Activated T-cell treated with anti-CD3 and anti-CD28 coated beads for 4 hours (primary cell): ENCODE measurements at places on chromosomes 1 and 21.
A peak's percentile ranks its signal among the peaks of the same experiment; 100 is the strongest.

GRCh38 chr1:92210701-92211100, 7.0 kb upstream of the C1orf146 start:
- no peak for DNase-seq

GRCh38 chr1:44086692-44087474, 31.7 kb upstream of the KLF17 start:
- DNase-seq: no peak

GRCh38 chr1:51564124-51564523, 45.1 kb upstream of the EPS15 start:
- DNase-seq: no peak

DNA sequence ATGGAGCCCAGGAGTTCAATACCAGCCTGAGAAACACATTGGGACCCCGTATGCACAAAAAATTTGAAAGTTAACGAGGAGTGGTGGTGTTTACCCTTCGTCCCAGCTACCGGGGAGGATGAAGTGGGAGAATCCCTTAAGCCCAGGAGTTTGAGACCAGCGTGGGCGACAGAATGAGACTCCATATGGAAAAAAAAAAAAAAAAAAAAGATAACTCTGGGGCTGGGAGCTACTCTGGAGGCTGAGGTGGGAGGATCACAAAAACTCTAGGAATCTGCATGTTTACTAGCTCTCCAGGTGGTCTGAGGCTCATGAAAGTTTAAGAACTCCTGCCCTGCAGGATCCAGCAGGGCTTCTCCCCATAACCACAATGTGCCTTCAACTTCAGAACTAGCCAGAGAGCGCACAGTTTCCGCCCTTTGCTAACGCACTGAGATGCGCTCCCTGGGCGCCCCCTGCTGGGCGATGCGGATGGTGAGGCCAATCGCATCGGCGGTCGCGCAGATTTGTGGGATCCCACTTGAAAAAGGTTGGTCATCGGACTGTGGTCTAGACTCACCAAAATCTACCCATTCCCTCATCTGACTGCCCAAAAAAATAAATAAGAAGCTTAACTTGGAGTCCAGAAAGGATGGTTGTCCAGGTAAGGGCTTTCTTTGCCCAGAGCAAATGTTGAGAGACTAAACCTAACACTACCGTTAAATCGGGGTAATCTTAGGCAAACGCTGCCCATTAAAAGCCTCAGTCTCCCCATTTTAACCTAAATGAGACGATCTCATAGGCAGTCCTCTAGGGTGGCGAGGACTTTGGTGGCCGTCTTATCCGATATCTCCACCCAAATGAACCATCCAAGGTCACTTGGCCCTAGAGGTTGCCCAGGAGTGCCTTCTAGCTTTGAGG, 8.8 kb downstream of the ZNF683 start:
- DNase-seq: peak; percentile 82

GRCh38 chr1:156598125-156598524, 3.2 kb downstream of the GPATCH4 start:
- DNase-seq: no peak
